Activated CD4-positive, CD25-positive, alpha-beta regulatory T cell (primary cell): ENCODE measurements at places on chromosomes 2 and 18.

DNA sequence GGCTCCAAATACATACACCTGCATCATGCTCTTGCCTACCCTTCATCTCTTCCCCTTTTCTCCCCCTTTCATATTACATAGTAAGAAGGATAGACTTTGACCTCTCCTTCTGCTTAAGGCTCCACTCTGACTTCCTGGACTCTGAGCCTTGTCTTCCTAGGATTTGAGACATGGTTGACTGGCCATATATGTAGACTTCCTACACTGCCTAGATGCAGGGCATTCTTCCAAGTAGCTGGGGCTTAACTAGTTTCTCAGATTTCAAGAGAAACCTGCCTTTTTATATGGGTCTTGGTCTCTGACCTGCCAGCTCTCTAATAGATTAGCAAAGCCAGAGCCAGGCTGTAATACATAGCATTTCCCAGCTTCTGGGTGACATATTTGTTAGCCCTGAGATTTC is 35.4 kb upstream of the CYP26B1 start:
- no peak for DNase-seq

DNA sequence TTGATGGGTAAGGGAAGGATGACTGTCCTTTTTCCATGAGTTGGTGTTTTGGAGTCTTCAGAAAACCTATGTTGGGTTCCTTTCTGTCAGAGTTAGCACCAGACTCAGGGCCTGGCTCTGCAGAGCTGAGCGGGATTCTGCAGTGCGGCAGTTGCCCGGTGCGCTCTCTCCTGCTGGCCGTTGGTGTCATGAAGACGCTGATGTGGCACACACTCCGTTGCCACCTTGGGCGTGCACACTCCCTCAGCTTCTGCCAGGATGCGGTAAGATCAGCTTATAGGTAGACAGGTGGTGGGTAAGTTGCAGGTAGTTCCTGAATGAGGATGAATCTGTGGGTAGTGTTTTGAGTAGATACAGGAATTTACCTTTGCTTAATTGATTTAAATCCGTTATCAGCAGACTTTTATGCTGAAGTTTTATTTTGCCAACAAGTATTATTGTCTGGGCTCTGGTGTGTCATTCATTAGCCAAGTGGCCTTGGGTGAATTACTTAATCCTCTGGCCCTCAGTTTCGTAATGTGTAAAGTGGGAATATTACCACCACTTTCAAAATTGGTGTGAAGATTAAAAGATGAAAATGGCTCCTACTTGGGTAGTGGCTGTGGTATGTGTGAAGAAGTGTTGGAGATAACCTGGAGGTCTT is 26.8 kb downstream of the DGKD start:
- no peak for DNase-seq

DNA sequence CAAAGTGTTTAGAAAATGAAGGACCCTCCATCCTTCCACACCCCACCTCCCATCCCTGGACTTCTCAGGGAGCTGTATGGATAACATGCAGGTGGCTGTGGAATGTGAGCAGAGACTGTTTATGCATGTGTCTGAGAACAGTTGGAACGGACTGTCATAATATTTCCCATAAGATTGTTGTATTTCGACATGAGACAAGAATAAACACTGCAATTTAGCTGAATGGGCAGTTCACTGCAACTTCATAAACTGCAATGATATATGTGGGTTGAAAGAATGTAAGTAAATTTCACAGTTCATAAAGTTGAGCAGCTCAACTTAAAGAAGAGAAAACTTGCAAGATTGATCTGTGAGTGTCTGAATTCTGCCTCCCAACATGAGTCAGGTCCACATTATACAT is 74.6 kb downstream of the MEP1B start:
- no peak for DNase-seq

- DNase-seq, result no peak
Observed at GRCh38 chr2:217228732-217229131, 368.9 kb upstream of the TNP1 start.

GRCh38 chr18:28736223-28736622 is 559.3 kb upstream of the CDH2 start:
- no peak for DNase-seq

DNA sequence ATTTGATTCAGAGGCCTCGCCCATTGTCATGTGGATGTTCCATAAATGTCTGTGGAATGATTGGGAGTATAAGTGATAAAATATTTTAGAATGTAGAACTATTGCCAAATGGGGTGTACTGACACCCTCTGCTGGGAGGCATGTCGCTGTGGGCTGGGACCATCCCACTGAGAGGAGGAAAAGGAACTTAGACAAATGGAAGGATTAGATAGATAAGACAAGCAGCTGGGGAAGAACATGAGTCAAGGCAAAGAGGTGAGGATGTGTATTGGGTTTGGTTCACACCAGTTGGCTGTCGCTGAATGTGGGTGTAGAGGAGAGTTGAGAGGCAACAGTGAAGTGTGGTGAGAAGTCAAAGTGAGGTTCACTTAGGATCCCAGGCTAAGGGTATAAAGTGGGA is 4.0 kb downstream of the C2orf74 start:
- DNase-seq, result no peak
